ENCODE measurements at places on chromosomes 2 and 18.
A peak's percentile ranks its signal among the peaks of the same experiment; 100 is the strongest.

- DNase-seq = no peak
These were observed 708.1 kb downstream of the SLC4A3 start for GRCh38 chr2:220335591-220335915.

- DNase-seq = no peak
These were observed 327.0 kb upstream of the THUMPD2 start for GRCh38 chr2:40106061-40106460.

GRCh38 chr2:127355407-127356008 lies 32.3 kb downstream of the MAP3K2 start:
- DNase-seq = peak; percentile 13

DNA sequence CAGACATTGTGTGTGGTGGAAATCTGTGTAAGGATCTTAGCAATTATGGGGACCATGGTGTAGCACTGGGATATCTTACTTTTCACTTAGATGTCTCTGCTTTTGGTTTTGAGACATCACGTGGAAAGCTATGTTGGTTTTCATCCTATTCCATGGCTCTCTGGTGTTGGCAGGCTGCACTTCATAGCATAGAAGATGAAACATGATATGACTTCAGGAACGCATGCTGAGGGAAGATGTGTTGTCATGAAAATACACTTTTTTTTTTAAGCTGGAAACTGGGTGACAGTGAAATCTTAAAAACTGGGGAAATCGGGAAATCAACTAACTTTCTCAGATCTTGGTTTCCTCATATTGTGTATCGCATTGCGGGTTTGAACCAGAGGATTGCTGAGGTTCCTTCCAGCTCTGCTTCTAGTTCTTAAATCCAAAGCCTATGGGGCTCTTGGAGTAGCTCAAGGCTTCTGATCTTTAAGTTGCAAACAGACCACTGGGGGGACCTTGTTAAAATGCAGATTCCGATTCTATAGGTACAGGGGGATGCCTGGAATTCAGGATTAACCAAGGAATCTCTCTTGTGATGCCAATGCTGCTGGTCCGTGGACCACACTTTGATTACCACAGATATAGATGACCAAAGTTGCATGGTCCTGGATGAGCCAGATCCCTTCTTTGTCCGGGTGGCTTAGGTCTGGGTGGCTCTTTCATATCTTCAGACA lies 160.7 kb downstream of the SH3RF3 start:
- DNase-seq = no peak

DNA sequence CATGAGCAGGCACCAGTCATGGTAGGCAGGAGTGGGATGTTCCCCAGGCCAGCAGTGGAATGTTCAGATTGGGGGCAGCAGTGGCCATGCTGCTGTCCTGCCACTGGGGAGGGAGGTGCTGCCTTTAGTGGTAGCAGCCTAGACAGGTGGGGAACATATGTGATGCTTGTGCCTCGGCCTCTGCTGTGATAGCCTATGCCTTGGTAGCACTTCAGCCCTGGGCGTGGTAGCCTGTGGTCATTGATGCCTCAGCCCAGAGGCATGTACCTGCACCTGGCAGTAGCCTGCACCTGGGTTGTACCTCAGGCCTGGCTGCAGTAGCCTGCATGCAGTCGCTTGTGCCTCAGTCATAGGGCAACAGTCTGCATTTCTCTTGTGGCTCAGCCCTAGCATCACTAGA lies 7.1 kb downstream of the RFTN2 start:
- DNase-seq = no peak

Measured in stimulated activated CD4-positive, alpha-beta T cell treated with anti-CD3 and anti-CD28 coated beads, Interleukin-4, amount 100 ng/mL, for 4 hours (primary cell).